Foreskin fibroblast (primary cell): ENCODE measurements at places on chromosomes 16 and 17.

- DNase-seq: no peak
Measured at GRCh38 chr16:2250652-2251295, 613 bp downstream of the ECI1 start.

GRCh38 chr16:30753596-30753995 is 5.4 kb downstream of the PHKG2 start:
- no peak for DNase-seq

- DNase-seq: peak; percentile 39
Measured at GRCh38 chr16:85751698-85752501, 1.0 kb upstream of the C16orf74 start.

DNA sequence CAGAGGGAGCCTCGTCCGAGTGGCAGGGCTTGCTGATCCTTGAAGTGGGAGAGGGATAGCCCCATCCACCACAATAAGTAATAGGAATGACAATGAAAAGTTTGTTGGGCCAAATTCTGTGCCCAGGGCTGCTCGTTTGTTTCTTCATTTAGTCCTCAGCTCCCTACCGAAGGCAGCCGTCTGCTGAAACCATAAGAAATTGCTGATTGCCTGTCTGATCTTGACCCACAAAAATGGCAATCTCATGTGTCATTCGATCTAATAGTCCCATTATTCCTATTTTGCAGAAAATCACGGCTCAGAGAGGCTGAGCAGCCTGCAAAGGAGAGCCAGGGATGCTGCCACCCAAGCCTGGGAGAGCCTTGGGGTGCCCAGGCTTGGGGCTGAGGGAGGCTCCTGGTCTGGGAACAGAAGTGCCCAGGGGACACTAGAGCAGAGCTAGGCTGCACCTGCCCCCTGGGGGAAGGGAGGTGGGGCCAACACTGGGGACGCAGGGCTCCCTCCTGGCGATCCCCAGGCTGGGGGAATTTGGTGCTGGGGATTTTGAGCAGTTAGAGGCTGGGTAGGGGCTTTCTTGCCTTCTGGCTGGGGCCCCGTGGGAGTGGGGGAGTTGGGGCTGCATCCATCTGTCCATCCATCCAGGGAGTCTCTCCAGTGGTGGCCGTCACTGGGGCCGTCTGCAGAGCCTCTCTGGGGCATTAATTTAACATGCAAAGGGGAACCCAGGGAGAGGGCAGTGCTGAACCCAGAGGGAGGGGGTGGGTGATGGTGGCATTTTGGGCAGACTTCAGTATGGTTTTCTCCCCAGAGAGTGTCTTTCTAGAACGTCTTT is 53.5 kb downstream of the SOCS1 start:
- DNase-seq: peak; percentile 80

GRCh38 chr16:84988328-84989080 is 22.8 kb downstream of the ZDHHC7 start:
- DNase-seq: no peak

GRCh38 chr17:56230660-56231059 is 77.4 kb downstream of the ANKFN1 start:
- DNase-seq: no peak
